ENCODE measurements at places on chromosomes 1 and 21.
A peak's percentile ranks its signal among the peaks of the same experiment; 100 is the strongest.

DNA sequence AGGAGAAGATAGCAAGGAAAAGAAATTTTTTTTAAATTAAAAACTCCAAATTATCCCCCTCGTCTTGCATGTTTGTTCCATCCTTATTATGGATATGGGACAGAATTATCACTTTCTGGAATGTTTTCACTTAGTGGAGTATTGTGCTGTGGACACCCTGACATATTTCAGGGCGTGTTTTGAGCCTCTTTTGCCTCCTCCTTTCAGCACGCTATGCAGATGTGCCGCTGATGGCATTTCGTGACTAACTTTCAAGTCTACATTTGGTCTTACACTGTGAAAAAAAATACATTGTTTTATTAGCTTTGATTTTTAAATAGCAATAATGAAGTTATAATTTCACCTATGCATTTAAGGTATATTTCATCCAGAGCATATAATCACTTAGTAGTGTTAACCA, 738.7 kb downstream of the LTN1 start:
- H3K36me3 ChIP-seq: no peaks in the 10 kb centered on the region
- no peaks in the 10 kb centered on the region for H3K27me3 ChIP-seq
- H3K27ac ChIP-seq: no peak overlapping the region
- no peak for DNase-seq

DNA sequence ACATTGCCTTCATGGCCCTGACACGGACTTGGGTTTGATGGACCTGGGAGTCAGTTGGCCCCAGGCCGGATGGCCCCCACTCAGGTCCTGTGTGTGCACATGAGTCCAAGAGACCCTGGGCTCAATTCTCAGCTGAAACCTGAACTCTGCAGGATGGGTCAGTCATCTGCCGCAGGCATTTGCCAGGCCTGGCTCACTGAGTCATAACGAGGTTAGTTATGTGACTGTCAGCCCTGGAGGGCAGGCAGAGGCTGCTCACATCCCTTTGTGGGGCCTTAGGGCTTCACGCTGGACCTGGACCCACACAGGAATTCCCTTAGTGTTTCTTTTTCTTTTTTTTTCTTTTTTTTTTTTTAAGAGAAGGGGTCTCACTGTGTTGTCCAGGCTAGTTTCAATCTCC, 46.5 kb downstream of the PSMG1 start:
- H3K36me3 ChIP-seq: no peaks in the 10 kb centered on the region
- no peak for DNase-seq
- no peak overlapping the region for H3K4me3 ChIP-seq
- no peak overlapping the region for H3K27ac ChIP-seq
- no peaks in the 10 kb centered on the region for H3K27me3 ChIP-seq

DNA sequence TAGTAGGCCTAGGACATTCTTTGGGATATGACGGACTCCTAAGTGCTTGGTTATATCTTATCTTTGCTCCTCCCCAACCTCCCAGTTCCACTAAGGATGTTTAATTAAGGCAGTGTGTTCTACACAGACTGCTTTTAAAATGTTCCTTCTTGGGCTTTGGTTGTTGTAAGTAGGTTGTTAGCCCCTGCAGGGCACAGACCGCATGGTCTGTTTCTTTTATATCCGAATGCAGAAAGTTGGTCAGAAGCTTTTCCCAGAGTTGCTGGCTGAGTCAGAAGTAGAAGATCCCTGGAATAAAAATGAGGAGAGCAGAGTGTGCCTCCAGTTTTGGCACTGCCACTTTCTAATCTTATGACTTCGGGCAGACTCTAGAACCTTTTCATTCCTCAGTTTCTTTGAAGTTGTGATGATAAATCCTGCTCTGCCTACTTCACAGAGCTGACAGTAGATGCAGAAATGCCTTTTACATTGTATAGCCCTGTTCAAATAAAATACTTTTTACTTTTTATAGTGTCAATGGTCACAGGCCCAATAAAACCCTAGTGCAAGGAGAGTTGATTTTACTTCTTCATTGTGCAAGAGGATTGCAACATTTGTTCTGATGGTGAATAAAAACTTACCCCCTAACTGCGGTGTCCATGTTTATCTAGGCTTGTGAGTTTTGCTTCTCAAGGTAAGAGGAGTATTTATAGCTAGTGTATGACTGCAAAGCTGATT, 18.4 kb downstream of the FMN2 start:
- H3K4me3 ChIP-seq: no peak overlapping the region
- H3K4me1 ChIP-seq: no peaks in the 10 kb centered on the region
- H3K36me3 ChIP-seq: no peaks in the 10 kb centered on the region

DNA sequence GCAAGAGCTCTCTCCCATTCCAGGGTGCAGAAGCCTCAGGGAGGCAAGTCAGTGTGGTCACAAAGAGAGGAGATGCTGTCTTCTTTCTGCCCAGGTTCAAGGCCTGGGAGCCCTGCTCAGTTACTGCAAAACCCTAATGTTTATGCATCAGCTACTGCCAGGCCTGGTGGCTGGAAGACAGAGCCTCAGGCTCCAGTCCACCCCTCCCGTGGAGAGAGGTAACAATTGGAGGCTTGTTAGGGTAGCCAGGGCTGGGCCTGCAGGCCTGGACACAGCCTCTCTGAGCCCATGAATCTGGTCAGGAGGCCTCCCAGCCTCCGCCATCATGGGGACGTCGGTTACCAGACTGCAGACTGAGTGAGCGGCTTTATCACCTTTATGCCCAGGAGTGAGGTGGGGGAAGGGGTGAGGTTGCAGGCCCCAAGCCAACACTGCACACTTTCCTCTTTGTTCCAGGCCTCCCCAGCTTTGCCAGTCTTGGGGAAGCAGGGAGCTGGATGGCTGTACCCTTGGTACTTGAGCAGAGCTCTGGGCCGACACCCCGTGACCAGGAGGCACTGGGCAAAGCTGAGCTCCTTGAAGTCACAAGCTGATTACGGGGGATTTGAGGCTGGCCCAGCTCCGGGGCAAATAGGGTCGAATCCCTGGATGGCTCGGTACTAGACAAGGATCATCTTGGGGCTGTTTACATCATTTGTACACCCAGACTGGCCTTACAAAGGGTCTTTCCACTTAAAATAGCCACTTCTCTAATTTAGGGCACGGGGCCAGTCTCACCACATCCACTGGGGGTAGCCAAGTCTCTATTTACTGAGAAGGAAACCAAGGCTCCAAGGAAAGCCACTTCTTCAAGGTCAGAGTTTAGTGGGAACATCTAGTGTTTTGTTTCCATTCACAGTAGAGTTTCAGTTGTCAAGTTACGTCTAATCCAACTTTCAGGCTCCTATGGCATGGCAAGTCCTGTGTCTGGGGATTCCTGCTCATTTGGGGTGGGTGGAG, 5.2 kb downstream of the SLC2A1 start:
- peaks cover 6% of the 10 kb centered on the region for H3K36me3 ChIP-seq
- no peak overlapping the region for H3K27ac ChIP-seq
- peaks cover 11% of the 10 kb centered on the region for H3K4me1 ChIP-seq
- no peaks in the 10 kb centered on the region for H3K27me3 ChIP-seq

DNA sequence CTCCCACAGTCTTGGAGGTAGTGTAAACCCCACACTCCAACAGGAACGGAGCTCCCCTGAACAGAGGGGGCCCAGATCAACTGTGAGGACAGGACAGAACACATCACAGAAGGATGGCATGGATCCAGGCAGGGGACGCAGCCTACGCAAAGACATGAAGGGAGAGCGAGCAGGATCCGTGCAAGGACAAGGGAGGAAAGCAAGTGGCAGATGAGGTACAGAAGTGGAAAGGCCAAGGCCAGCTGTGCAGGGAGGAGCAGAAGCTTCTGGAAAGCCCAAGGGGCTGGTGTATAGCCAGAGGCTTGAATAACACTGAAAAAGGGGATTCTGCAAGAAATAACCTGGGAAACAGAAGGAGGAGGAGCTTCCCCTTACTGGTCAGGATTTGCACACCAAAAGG, 81.2 kb downstream of the SIPA1L2 start:
- DNase-seq: no peak
- H3K4me1 ChIP-seq: peaks cover 40% of the 10 kb centered on the region
- H3K27ac ChIP-seq: peak overlapping the region; percentile 14
- H3K4me3 ChIP-seq: no peak overlapping the region
- H3K27me3 ChIP-seq: no peaks in the 10 kb centered on the region
